ENCODE measurements at places on chromosomes 7 and 10. TPM values are rescaled to one million over a fixed set of nuclear protein-coding genes. Genes with fewer than 3 reads are reported as not detected.

DNA sequence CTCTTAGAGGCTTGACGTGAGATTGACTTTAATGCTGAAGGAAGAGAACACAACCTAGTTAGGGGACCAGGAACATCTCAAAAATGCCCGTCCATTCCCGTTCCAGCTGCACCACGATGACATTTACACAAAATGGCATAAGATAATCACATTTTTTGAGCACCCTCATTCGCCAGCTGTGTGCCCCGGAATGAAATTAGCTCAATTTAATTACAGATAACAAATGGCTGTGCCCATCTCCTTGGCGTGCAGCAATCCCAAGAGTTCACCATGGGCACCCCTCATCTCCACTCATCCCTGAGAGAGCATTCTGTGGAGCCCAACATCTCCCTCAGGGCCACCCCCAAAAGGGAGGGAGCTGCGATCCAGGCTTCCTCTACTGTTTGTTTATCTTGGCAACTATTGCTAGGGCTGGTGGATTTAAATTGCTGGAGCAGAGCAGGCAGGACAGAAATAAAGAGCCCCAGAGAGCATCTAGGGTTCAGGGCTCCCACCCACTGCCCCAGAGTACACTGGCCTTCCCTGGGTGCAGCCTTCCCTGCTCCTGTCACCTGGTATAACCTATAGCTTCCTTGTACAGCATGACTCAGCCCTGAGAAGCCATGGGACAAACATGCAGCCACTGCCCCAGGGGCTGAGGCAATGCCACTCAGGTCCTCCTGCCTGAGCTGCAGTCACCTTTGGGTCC is 263.5 kb downstream of the ZEB1 start:
- DNase-seq, result no peak

GRCh38 chr10:113207924-113208323 is 257.9 kb downstream of the TCF7L2 start:
- DNase-seq, result no peak

DNA sequence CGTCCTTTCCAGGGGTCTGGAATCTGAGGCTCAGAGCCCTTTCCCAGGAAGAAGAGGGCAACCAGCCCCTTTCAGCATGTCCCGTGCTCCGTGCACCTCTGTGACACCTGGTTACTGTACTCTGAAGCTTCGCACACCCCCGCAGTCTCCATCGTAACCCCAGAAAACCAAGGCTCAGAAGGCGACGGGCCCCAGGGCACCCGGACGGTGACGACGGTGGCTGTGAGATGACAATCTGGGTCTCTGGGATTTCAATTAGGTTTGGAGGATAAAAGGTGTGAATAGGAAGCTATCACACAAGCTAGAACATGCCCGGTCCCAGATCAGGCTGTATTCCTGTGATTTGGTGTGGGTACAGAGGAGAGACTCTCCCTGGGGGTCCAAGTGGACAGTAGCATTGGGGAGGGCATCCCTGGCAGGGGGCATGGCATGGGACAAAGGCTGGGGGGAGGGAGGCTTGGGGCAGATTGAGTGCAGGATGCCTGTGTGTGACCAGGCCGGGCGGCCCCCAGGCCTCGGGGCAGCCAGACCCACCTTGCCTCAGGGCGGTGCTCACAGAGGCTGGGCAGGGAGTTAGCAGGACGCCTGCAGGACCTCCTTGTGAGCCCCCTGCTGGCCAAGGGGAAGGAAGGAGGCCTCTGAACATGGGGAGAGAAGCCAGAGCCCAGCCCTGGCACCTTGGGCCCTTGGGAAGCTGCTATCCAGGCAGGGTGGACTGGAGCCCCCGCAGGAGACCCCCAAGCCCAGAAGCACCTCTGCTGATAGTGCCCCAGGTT is 23.4 kb upstream of the PSMG3 start:
- DNase-seq, result no peak

- no peak for DNase-seq
Observed at GRCh38 chr7:51062222-51062987, 254.2 kb downstream of the COBL start.

- DNase-seq, result no peak
Observed at GRCh38 chr7:145398758-145399157, 562.9 kb upstream of the TPK1 start.

- no peak for DNase-seq
Observed at GRCh38 chr7:127927348-127927696, 103.9 kb downstream of the LRRC4 start.

GRCh38 chr7:124690840-124691239 is 74.8 kb downstream of the GPR37 start:
- no peak for DNase-seq

GRCh38 chr7:36013246-36014014 is 139.6 kb upstream of the EEPD1 start:
- no peak for DNase-seq

The OIT3 gene
- 0.34 TPM for total RNA-seq

The HSPA12A gene
- 5.5 TPM for total RNA-seq

The PLOD3 gene
- total RNA-seq, result 54.5 TPM

The PLEKHS1 gene
- total RNA-seq, result 28.2 TPM

The OPALIN gene
- not detected for total RNA-seq

Data from pancreas (tissue), 10 donors.